HepG2 (cell line): ENCODE measurements at places on chromosomes 1 and 21. TPM values are rescaled to one million over a fixed set of nuclear protein-coding genes. Genes with fewer than 3 reads are reported as not detected.

The BSND gene
- not detected in 2 replicates for total RNA-seq

The PTPRC gene
- total RNA-seq = not detected in 2 replicates

GRCh38 chr1:98201666-98202081 is 280.8 kb upstream of the DPYD start:
- no peaks in the 10 kb centered on the region for H3K4me1 ChIP-seq
- no peaks in the 10 kb centered on the region for H3K27me3 ChIP-seq
- no peaks in the 10 kb centered on the region for H3K36me3 ChIP-seq
- no peak overlapping the region for H3K4me3 ChIP-seq
- no peak for DNase-seq

GRCh38 chr1:86325264-86325663 is 70.9 kb downstream of the ODF2L start:
- H3K36me3 ChIP-seq = no peaks in the 10 kb centered on the region
- H3K4me3 ChIP-seq = no peak overlapping the region
- no peaks in the 10 kb centered on the region for H3K27me3 ChIP-seq
- no peaks in the 10 kb centered on the region for H3K4me1 ChIP-seq
- H3K27ac ChIP-seq = no peak overlapping the region

DNA sequence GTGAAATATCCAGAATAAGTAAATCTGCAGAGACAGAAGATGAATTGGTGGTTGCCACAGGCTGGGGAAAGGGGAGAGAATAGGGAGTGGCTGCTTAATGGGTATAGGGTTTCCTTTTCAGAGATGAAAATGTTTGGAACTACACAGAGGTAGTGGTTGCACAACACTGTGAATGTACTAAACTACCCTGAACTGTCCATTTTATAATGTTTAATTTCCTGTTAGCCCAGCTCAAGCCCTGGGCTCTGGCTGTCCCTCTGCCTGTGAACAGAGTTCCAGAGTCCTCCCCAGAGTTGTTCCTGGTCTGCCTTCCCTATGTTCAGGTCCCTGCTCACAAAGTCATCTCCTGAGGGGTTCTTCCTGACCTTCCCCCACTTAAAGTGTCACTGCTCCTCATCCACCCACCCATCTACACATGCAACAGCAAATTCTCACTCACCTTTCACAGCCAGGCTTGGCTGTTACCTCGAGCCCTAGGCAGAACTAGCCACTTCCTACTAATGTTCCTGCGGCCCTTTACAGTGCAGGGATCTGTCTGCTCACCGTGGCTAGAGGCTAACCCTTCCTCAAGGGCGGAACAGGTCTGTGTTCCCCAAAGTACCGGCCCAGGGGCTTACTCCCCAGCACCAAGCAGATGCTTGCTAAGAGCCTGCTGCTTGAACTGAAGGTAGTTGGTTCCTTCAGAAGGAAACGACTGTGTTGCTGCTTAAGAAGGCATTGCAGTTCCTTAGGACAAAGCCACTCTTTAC is 22.4 kb downstream of the DHCR24 start:
- peaks cover 100% of the 10 kb centered on the region for H3K4me1 ChIP-seq
- H3K36me3 ChIP-seq = peaks cover 23% of the 10 kb centered on the region
- peak overlapping the region; percentile 66 for H3K27ac ChIP-seq
- no peak for DNase-seq
- no peaks in the 10 kb centered on the region for H3K27me3 ChIP-seq
